Stimulated activated naive CD8-positive, alpha-beta T cell treated with anti-CD3 and anti-CD28 coated beads, Interleukin-15, Interleukin-2, amounts not matched to agents 100 U/mL and 50 U/mL, for 24 hours (primary cell): ENCODE measurements at places on chromosomes 3 and 15.

- no peak for DNase-seq
These were observed 67.6 kb downstream of the MITF start for GRCh38 chr3:69806735-69807438.

- no peak for DNase-seq
These were observed 314.7 kb downstream of the LPP start for GRCh38 chr3:188468662-188469061.

GRCh38 chr3:172675441-172676193, 35.2 kb downstream of the NCEH1 start:
- no peak for DNase-seq

DNA sequence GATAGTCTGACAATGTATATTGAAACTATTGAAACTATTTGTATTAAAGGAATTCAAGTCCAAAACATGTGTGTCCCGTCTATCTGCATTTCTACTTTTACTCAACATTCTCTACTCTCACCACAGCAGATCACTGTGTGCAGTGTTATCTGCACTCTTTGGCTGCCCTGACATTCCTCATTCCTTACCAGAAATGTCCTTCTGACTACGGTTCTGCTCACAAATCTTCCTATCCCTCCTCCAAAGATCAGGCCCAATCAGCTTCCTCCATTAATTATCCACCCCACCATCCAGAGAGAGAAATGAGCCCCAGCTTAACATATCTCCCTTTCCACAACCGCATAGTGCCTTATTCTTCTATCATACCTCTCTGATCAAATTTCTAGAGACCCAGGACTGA, 94.7 kb downstream of the TBL1XR1 start:
- no peak for DNase-seq

DNA sequence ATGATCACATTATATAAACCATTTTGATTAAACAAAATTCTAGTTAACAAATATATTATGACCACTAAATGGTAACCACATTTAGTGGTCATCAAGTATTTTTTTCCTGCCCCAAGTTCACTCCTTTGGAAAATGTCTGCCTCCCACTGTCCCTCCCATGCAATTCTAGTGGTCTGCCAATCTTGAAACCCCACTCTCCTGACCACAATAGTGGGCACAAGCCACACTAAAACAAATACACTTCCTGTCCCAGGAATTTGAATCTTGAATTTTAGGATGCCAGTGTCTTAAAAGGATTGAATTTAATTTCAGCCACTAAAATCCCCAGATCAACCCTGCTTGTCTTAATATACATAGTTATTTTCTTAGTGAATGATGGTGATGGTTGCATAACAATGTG, 14.0 kb upstream of the GPR156 start:
- no peak for DNase-seq

- peak; percentile 50 for DNase-seq
These were observed 20.6 kb upstream of the KCTD6 start for GRCh38 chr3:58471025-58471887.

- no peak for DNase-seq
These were observed 11.7 kb downstream of the SLC30A4 start for GRCh38 chr15:45510758-45511280.

DNA sequence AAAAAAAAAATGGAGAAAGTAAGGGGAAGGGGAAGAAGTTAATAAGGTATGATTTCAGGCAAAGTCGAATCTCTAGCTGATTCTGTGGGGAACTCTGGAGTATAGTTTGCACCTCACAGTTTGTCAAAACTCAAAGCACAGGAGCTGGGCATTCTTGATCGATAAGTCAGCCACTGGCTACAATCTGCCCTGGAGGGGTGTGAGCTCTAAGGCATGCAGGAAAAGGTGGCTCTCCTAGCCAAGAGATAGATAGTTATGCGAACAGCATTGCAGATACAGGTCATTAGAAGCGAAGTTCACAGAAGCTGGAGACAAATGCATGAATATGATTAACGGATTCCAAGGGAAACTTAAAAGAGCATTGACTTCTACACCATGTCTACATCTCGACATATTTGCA, 952.6 kb downstream of the AGBL1 start:
- DNase-seq = no peak

DNA sequence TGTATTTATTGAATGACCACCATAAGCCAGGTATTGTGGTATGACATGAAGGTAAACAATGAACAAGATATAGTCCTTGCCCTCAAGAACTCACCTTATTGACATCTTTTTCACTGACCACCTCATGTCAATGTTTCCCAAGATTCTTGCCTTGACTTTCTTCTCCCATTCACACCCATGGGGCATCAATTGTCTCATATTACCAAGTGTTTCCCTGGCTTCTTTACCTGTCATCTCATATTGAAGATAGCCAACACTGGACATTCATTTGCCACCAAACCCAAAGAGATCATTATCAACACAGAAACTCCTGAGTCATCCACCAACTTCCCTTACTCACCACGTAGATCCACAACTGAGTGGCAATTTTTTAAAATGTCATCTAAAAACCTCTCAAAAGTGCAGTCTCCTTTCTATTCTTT, 2.2 kb downstream of the EFHB start:
- DNase-seq = no peak

GRCh38 chr3:46482632-46483350, 15.0 kb upstream of the RTP3 start:
- DNase-seq = no peak

DNA sequence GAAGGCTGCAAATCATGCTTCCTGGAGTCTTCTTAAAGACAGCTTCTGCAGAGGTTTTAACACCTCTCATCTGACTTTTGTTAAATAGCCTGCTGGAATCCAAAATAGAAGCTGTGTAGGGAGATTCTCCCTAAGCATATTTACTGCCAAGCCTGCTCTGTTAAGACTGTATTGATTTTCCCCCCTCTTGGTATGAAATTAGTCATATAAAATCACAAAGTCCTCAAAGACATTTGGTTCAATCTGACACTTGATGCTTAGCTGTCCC, 94.6 kb downstream of the ITPR1 start:
- DNase-seq = no peak

GRCh38 chr15:26806151-26806550, 33.3 kb upstream of the GABRB3 start:
- DNase-seq = no peak

- peak; percentile 23 for DNase-seq
These were observed 237.4 kb upstream of the UMPS start for GRCh38 chr3:124492824-124493223.

- no peak for DNase-seq
These were observed 26.5 kb upstream of the PLOD2 start for GRCh38 chr3:146187334-146187950.

- no peak for DNase-seq
These were observed 90.1 kb upstream of the CADPS start for GRCh38 chr3:62965311-62965710.

DNA sequence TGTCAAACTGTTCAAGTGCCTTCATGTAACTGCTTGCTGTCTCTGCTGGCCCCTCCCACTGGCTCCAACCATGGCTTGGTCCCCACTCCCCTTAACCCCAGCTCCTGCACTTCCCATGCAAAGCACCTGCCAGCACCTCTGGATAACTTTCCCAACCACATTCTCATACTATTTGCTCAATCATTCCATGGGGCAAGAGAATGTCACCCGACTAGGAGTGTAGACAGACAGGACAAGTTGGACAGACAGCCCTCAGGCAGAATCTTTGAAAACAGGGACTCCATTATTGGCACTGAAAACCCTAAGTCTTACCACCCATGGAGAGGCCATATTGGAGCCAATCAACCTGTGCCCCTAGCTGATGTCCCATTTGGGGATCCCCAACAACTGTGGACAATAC, 246.5 kb downstream of the RPLP1 start:
- no peak for DNase-seq

GRCh38 chr15:60255390-60255789, 142.4 kb downstream of the ANXA2 start:
- peak; percentile 12 for DNase-seq

- no peak for DNase-seq
These were observed 15.4 kb downstream of the ALPK3 start for GRCh38 chr15:84832448-84833040.

DNA sequence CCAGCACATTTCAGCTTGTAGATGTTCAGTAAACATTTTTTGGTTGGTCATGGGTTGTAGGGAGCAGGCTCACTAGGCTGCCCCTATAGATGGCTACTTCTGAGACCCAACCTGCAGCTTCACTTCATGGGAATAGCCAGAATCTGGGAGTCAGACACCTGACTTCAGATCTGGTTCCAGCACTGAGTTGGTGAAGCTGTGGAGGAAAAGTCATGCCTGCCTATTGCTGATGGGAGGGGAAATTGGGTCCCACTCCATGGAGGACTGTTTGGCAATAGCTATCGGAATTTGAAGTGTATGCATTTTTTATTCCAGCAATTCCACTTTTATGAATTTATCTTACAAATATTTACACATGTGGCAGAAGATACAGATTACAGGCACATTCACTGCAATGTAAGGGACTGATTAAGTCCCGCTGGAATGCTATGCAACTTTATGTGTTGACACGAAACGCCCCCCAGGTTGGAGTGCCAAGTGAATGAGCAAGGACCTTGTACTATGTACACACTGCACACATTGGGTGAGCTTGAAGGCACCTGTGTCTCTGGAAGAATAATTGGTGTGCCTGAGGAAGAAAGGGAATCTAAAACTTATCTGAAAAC, 7.8 kb upstream of the CCR1 start:
- no peak for DNase-seq

DNA sequence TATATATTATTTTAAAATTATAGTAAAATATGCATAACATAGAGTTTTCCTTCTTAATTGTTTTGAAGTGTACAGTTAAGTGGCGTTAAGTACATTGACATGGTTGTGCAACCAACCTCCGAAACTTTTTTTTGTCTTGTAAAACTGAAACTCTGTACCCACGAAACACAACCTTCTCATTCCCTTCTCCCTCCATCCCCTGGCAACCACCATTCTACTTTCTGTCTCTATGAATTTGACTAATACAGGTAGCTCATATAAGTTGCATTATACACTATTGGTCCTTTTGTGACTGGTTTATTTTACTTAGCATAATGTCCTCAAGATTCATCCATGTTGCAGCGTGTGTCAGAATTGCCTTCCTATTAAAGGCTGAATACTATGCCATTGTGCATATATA, 179.4 kb downstream of the SATB1 start:
- no peak for DNase-seq

DNA sequence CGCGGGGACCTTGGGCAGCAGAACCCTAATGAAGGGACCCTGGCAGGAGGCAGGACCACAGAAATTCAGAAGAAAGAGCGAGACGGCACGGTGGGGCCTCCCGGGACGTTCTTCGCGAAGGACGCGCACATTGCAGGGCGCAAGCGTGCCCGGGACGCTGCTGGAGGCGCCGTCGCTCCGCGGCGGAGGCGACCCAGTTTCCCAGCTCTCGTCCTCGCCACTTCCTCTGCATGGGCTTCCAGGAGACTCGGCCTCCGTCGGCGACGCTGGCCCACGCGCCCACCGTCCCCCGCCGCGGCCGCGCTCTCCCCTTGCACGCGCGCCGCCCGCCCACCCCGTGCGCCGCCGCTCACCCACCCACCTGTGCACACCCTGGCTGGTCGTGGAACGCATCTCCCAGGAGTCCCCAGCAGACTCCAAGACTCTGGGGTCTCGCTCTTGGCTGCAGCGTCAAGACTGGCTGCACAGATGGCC, 31.8 kb upstream of the SMAD3 start:
- no peak for DNase-seq

DNA sequence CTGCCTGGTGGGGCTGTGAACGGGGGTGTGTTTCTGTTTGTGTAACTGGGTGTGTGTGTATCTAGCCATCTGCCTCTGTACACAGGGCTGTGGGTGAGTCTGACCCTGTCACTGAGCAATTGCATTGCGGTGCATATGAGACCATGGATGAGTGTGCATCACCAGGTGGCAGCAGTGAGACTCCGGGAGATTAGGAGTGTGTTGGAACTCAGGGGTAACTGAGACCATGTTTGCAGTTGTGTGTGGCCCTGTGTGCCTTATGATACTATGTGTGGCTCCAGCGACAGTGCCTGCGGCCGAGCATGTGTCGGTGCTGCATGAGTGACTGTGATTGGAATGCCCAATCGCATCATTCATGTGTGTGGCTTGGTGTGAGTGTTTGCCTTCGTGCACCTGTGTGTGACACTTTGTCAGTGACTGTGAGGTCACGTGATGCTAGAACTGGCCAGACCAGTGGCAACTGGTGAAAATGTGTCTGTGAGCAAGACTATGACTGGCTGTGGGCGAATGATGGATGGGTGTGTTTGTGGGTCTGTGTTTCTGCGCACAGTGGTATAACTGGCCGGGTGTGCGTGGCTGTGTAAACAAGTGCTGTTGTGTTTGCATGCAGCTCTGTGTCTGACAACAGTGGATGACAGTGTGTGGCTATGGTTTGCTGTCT, 14.0 kb downstream of the VILL start:
- DNase-seq = peak; percentile 53

DNA sequence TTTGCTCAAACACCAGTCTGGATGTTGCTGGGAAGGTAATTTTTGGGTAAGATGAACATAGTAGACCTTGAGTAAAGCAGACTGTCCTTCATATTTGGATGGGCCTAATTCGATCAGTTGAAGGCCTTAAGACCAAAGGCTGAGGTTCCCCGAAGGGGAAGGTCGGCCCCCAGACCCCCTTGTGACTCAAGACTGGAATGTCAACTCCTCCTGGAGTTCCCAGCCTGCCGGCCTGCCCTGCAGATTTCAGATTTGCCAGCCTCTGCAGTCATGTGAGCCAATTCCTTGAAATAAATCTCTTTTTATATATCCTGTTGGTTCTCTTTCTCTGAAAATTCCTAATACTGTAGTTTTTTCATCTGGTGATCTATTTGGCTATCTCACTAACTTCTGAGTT, 146.5 kb downstream of the APBA2 start:
- DNase-seq = no peak

GRCh38 chr15:99151156-99151555, 46.3 kb downstream of the SYNM start:
- DNase-seq = no peak

DNA sequence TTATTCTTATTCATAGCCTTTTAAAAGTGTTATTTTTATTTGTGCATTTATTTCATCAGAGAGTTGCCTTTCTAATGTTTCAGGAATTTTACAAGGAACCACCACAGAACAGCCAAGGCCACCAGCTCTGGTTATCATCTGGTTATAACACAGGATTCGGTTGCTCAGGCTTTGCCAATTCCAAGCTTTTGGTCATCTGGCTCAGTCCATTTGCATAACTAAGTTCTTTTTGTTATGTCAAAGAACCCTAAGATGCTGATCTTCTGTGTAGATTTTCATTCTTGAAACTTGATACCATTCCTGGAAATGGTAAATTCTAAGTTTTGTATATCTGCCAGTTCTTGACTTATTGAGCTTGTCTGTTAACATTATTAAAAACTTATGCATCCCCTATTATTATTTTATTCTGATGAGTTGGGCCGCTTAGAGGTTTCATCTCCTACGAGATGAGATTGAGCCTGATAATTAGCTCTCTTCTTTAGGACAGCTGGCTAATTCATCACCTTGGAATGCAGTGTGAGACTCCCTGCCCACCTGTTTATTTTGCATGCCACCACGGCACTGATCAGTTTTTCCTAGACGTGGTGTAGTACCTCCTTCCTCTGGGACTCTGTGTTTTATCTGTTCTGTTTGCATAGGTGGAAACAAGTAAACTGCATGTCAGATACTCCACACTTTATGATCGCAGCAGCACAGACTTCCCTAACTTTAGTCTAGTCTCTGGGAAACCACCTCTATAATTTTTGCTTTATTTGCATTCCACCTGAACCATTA, 264.8 kb downstream of the SLCO3A1 start:
- DNase-seq = no peak
